ENCODE measurements at places on chromosomes 11 and 22. TPM values are rescaled to one million over a fixed set of nuclear protein-coding genes. Genes with fewer than 3 reads are reported as not detected.

DNA sequence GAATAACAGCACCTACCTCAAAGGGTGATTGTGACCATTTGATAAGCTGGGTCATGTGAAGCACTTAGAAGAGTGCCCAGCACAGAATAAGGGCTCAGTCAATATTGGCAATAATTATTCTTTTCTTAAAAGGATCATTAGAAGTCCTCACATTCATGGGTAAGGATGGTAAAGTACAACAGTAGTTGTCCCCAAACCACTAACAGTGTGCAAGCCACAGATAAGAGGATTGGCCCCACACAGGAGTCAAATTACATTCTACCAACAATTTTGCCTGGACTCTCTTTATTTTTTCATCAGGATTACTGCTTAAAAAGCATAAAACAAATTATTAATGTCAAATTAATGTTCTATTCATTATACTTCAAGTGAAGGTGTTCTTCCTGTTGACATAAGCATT lies 271.5 kb upstream of the PDGFD start:
- DNase-seq = no peak

- DNase-seq = no peak
Observed at GRCh38 chr11:75822541-75822940, 7.5 kb downstream of the UVRAG start.

Gene NCR3LG1
- 2.0 TPM for total RNA-seq

Gene SPATA19
- total RNA-seq = not detected

GRCh38 chr11:113173126-113173525 lies 141.3 kb upstream of the TTC12 start:
- no peak for DNase-seq

GRCh38 chr11:94768602-94769541 lies 716 bp downstream of the AMOTL1 start:
- DNase-seq = peak; percentile 78

GRCh38 chr22:29150701-29151100 lies 55.0 kb upstream of the EMID1 start:
- peak; percentile 27 for DNase-seq

DNA sequence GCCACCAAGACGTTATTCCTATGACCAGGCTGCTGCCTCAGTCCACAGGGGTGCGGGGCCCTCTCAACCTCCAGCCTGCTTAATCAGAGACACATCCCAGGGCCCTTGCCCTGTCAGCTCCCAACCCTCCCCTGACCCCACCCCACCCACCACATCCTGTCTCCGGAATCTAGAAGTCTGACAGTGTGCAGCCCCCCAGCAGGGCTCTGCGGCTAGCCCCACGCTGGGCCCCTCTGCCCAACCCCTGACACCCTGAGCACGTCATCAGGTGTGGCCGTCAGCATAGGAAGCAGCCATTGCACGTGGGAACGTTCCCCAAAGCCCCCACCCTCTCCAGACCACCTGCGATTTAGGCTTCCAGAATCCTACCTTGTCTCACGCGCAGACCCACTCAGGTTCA lies 34.3 kb upstream of the IGSF9B start:
- no peak for DNase-seq

- DNase-seq = no peak
Observed at GRCh38 chr11:65036931-65037330, 4.1 kb upstream of the SAC3D1 start.

DNA sequence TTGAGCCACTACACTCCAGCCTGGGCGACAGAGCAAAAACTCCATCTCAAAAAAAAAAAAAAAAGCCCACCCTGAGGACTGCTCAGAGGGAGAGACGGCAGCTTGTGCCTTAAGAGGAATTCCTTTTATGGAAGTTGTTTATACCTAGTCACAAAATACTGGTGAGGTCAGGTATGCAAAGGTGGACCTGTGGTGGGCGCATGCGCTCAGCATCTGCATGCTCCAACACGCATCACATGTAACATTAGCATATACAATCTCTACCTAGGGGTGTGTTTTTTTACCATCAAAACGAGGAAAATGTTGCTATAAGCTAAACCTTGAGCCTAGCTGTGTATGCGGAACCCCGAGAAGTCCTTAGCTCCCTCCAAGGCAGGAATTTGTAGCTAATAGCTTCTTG lies 6.8 kb upstream of the SART1 start:
- DNase-seq = no peak

- no peak for DNase-seq
Observed at GRCh38 chr11:129787532-129788155, 28.0 kb upstream of the TMEM45B start.

- DNase-seq = no peak
Observed at GRCh38 chr11:1123970-1124369, 33.8 kb upstream of the MUC5AC start.

GRCh38 chr22:30265823-30266444 lies 717 bp downstream of the OSM start:
- DNase-seq = peak; percentile 93

DNA sequence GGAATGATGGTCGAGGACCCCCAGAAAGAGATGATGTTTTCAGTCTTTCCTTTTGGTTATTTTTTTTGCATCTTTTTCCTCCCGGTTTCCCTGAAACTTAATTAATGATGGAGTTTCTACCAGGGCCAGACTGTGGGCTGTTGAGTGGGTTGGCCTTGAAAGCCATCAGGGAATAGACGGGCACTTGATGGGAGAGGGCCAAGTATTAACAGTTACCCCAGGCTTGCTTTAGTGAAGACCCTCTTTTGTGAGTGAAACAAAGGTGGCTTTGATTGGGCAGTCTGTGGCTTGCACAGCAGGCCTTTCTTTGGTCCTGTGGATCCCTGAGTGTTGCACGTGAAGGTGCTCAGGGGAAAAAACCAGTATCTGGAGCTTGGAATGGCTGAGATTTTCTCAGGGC lies 56.9 kb downstream of the AMOTL1 start:
- DNase-seq = no peak

GRCh38 chr11:23206741-23207336 lies 346.6 kb upstream of the CCDC179 start:
- no peak for DNase-seq

DNA sequence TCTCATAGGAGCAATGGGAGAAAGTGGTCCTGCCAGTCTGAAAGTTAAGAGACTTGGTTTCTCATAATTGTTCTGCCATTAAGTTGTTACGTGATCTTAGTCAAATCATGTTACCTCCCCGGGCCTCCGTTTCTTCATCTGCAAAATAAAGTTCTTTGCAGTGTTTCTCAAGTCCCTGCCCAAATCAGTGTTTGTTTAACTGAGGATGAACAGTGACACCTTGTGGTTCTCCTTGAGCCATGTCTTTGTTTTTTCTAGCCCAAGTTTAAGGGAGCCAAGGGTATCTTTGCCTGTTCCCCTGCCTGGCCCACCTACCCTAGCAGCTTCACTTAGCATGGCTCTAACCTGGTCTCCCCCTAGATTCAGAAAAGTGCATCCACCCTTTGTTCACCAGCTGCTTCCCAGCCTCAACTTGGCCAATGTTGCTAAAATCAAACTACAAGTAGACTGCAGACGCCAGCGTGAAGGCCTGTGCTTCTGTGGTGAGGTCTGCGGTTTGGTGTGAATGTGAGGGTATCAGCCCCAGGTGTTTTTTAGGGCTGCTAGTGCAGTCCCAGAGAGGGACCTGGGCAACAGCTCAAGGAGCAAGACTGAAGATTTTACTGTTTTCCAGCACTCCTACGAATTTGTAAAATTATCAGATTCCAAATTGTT lies 35.5 kb downstream of the FZD4 start:
- DNase-seq = no peak

GRCh38 chr11:122234780-122235179 lies 118.8 kb upstream of the BLID start:
- DNase-seq = no peak

GRCh38 chr11:118524356-118524755 lies 2.9 kb upstream of the TTC36 start:
- DNase-seq = no peak

Gene EPS8L2
- 2.3 TPM for total RNA-seq

DNA sequence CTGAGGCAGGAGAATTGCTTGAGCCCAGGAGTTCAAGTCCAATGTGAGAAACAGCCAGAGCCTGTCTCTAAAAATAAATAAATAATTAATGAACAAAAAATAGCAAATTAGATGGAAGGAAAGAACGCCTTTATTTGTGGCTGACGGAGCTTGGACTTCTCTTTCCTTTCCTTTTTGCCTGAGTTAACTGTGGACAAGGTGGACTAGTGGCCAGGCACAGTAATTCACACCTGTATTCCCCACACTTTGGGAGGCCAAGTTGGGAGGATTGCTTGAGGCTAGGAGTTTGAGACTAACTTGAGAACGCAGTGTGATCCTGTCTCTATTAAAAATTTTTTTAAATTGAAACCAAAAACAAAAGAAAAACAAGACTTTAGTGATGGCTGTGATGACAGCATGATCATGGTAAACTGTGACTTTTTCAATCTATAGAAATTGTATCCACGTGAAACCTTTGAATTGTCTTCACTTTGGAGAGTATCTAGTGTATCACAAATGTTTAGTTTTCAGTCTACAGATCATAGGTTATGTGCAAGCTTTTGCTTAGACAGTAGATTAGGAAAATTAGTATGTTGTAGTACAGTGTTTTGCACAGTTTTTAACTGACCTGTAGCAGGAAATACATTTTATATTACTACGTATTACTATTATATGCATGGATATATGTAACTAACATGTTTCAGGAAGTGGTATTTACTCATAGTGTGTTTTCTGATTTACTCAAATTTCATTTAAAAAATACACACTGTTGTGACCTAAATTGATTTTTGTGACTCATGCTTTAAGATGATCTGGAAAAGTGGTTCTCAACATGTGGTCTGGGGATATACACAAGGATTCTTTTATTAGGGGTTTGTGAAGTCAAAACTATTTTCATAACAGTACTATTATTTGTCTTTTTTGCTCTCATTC lies 42.1 kb downstream of the KDM2A start:
- DNase-seq = no peak

- DNase-seq = no peak
Observed at GRCh38 chr11:122253589-122254231, 137.7 kb upstream of the BLID start.

DNA sequence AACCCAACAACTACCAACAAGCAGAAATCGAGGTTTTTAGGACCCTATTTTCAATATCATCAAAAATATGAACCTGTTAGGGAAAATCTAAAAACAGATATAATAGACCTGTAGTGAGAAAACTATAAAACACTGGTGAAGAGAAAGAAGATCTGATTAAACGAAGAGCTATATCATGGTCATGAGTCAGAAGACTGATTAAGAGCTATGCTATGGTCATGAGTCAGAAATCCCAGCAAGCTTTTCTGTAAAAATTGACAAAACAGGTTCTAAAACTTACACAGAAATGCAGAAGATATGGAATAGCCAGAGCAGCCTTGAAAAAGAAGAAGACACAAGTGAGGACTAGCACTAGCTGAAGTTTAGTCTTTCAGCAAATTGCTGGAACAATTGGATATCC lies 345.0 kb downstream of the TBC1D22A start:
- DNase-seq = no peak

DNA sequence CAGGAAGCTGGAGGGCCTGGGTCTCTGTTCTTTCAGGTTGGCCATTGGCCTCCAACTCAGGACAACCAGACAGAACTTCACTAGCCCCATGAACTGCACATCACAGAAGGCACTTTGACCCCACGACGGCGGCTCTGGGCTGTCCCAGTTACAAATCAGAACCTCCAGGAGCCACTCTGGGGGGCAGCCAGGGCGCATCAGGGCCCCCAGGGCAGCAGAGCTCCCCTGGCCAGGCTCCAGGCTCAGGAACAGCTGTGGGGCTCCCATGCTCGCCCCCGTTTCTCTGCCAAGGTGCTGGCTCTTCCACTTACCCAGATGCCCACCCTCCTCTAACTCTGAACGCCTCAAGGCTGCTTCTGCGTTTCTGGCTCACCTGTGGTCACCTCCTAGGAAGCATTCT lies 25.5 kb downstream of the TOLLIP start:
- DNase-seq = no peak

- DNase-seq = no peak
Observed at GRCh38 chr11:133347988-133348387, 184.3 kb downstream of the OPCML start.
